Stimulated activated CD4-positive, alpha-beta T cell treated with anti-CD3 and anti-CD28 coated beads, TNF-alpha, amount 100 ng/mL, for 1 hour (primary cell): ENCODE measurements at places on chromosomes 13 and 19.
A peak's percentile ranks its signal among the peaks of the same experiment; 100 is the strongest.

GRCh38 chr19:13834244-13835069 lies 39.2 kb downstream of the ZSWIM4 start:
- no peak for DNase-seq

GRCh38 chr13:112997188-112998130 lies 28.4 kb downstream of the MCF2L start:
- DNase-seq: no peak

GRCh38 chr19:13784731-13785452 lies 10.4 kb upstream of the ZSWIM4 start:
- peak; percentile 47 for DNase-seq

DNA sequence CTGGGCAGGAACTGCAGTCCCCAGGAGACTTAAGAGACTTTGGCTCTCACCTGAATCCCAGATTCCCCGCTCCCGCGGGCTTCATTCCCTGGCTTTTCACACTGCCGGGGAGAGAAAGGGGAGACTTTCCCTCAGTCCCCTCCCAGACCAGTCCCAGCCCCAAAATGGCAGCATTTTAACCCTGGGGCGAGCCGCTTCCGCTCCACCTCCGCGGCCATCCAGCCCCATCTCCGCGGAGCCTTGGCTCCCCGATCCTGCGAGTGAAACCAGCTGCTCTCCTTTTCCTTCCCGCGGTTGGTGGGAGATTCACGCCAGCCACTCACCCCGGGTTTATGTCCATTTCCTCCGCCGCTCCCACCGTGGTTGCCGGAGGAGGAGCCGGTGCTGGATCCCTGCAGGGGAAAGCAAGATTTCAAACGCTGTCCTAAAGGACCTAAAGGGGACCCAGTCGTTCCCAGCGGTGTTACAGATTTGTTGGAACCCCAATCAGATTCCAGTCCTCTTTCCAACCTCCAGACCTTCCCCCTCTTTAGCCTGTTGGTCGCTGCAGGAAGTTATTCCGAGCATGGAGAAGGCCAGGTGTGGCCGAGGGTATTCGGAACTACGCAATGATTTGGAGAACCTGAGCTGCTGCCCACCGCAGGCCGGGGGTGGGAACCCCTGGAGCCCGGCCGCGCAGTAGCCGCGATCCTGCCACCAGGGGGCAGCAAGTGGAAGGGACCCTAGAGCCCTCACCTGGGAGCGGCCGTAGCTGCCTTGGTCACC lies 3.4 kb downstream of the DMKN start:
- DNase-seq: peak; percentile 50

- no peak for DNase-seq
Measured at GRCh38 chr19:14516048-14516534, 2.1 kb downstream of the DNAJB1 start.

DNA sequence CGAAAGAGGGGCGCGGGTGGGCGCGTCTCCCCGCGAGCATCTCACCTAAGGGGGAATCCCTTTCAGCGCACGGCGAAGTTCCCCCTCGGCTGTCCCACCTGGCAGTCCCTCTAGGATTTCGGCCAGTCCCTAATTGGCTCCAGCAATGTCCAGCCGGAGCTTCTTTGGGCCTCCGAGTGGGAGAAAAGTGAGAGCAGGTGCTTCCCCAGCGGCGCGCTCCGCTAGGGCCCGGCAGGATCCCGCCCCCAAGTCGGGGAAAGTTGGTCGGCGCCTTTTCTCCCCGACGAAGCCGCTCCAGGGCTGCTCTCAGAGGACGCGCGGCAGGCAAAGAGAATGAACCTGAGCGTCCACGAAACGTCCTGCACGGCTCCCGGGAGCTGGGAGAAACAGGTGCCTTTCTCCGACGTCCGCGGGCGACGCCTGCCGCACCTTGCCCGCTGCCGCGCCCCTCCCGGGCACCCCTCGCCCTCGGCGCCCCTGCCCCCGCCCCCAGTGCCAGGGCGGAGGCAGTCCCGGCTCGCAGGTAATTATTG lies 366 bp upstream of the KL start:
- no peak for DNase-seq

DNA sequence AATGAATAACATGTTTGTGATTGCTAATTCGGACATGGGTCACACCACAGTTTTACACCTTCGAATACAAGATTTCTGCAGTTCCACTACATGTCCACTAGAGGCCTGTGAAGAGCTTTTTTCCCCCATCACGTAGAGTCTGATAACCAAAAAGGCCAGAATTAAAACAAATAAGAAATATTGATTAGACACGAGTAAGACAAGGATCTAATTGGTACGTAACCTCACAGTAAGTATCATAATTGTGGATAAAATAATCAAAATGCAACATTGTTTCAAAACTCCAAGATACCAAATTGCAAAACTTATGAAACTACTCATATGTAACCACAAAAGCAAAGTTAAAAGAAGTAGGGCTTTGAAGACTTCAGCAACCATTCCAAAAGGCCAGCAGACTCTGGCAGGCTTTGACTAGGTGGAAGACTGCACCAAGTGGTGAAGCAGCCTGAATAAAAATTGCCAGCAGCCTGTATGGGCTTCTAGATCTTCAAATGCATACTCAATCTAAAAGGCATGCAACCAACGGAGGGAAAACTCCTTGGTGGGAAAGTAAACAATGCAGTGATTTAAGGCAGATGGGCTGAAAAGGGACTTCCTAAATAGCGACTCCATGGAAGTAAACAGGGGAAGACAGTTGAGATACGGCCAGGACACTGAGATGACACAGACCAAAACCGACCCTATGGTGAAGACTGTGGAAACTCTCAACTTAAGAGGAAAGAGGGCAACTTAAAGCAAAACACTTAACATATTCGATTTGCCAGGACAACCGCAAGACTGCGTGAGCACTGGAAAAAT lies 56.7 kb downstream of the STARD13 start:
- DNase-seq: no peak

DNA sequence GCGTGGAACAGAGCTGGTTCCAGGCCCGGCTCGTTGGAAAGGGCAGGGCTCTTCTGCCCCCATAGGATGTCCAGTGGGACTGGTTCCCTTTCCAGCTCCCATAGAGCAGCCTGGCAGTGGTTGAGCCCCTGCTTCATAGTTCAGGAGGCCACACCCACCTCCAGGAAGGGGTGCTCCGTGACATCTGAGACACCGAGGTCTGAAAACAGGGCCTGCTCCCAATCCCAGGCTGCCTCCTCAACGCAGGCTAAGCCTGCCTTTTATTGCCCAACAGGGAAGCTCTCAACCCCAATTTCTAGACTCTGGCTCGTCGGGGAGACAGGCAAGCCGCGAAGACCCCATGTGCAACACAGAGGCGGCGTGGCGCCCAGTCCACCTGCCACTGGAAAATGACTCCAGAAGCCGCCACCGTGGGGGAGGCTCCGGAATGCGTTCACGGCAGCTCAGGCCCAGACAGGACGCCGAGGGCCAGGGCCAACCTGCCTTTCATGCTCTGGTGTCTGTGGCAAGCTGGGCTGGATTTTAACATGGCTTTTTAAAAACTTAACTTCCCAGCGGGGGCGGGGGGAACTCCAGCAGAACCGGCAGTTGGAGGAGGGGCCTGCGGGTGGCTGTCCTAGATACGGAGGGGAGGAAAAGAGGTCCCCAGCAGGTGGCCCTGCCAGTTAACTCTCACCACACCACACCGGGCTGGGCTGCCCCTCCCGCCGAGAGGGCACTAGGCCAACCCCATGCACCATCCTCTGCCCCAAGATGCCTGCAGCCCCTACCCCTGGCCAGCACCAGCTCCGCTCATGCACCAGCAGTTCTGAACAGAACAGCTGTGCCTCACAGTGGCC lies 17.9 kb upstream of the TINCR start:
- no peak for DNase-seq

- peak; percentile 79 for DNase-seq
Measured at GRCh38 chr19:10580979-10581631, 6.0 kb downstream of the AP1M2 start.

DNA sequence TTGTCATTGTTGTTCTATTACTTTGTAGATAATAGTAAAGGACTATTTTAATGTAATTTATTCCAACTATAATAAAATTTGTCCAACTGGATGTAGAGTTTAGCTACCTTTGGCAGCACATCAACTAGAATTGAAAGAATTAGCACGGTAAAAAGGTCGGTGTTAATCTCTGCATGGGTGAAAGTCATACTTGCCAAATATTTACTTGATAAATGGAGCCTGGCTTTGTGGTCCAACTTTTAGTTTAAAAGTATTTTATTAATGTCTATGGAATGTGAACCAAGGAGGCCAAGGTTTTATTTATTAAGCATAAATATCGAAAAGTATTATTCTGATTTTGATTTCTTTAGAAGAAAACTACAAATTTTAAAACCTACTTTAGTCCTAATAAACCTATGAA lies 1389.0 kb downstream of the PCDH9 start:
- no peak for DNase-seq

DNA sequence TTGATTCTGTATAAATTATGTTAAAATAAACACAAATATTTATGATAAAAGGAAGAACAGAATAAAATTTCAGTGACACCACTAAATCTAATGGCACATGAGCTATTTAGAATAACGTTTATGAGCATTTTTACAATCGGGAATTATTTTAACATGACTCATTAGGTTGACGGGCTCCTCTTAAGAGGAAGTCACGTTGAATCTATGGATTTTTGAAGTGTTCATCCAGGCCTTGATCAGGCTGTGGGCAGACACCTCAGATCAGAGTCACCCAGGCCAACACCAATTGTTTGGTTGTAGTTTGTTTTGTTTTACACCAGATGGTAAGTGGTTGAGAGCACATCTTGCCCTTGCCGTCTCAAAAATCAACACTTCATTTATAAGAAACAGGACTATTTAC lies 257.8 kb downstream of the FOXO1 start:
- no peak for DNase-seq

GRCh38 chr13:30796132-30796572 lies 60.8 kb downstream of the ALOX5AP start:
- no peak for DNase-seq

GRCh38 chr13:56396318-56396717 lies 744.4 kb upstream of the PRR20A start:
- no peak for DNase-seq

DNA sequence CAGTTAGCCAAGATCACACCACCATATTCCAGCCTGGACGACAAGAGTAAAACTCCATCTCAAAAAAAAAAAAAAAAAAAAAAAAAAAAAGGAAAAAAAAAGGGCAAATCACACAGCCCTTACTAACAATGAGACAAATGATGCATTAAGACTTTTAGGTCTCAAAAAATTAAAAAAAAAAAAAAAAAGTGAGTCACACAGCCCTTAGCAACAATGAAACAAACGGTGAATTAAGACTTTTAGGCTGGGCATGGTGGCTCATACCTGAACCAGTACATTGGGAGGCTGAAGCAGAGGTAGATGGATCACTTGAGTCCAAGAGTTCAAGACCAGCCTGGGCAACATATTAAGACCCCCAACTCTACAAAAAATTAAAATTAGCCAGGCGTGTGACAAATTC lies 32.4 kb upstream of the EIF3G start:
- no peak for DNase-seq

DNA sequence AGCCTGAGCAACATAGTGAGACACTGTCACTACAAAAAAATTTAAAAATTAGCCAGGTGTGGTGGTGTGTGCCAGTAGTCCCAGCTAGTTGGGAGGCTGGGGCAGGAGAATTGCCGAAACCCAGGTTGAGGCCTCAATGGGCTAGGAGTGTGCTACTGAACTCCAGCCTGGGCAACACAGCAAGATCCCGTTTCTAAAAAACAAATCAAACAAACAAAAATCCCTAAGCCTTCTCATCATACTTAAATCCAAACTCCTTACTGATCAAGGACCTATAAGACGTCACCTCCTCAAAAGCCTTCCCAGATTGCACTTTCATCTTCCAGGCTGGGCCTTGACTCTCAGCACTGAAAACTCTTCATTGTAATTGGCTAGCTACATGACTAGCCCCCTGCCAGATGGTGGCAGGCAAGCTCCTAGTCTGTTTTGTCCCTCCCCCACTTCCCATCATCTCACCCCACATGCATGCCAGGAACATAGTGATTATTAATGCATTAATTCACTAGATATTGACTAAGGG lies 17.5 kb upstream of the NANOS3 start:
- DNase-seq: no peak

- DNase-seq: no peak
Measured at GRCh38 chr13:106348075-106348840, 187.2 kb downstream of the EFNB2 start.

DNA sequence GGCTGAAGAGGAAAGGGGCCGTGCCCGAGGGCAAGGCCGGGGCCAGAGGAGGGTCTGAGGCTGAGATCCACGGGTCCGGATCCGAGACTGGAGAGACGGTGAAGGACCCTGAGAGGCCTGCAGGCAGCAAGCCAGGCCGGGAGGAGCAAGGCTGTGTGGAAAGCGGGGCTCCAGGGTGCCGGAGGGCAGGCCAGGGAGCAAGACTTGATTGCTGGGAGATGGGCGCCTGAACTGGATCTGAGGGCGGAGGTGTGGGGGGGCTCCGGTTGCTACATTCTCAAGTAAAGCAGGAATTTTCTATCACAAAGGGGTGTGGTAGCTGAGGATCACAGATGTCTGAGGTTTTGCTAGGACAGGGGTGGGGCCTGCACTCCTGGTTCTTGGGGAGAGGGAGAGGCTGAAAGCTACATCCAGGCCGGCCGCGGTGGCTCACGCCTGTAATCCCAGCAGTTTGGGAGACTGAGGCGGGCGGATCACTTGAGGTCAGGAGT lies 3.8 kb downstream of the MAMSTR start:
- DNase-seq: no peak

- DNase-seq: no peak
Measured at GRCh38 chr13:19185865-19186645, 4.4 kb upstream of the TUBA3C start.

GRCh38 chr19:34555447-34555846 lies 73.9 kb downstream of the WTIP start:
- no peak for DNase-seq

DNA sequence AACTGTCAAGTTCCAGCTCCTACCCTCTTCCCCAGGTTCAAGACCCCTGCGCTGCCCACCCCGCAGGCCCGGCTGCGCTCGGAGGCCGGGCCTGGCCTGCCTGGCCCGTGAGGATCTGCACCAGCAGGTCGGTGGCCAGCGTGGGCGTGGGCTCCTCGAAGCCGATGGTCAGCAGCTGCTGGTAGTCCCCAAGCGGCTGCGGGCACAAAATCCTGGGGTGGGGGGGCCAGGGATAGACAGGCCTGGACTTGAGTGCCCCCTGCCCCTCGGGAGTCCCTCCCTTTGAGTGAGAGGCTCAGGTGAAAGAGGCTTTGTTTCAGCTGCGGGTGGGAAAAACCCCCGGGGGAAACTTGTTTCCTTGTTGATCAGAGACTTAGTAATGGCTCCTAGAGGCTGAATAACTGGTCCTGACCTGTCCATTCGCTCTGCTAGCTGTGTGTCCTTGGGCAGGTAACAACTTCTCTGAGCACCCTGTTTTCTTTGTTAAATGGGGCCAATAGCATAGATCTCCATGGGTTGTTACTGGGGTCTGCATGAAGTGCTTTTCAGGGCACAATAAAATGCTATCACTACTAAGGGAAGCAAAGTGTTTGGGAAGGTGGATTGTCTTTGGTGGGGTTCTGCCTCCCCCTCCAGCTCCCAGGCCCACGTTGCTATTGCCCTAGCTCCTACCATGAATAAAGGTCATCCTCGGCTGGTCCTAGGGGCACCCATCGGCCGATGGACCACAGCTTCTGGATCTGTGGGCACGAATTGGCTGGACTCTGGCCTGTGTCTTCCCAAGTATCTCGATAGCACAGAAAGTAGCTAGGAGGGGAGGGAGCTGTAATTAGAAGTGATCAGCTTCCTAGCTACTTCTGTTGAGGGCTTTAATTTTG lies 3.5 kb downstream of the C19orf67 start:
- DNase-seq: no peak
